Midbrain (tissue), 1 donor: ENCODE measurements at places on chromosomes 12 and 14.

DNA sequence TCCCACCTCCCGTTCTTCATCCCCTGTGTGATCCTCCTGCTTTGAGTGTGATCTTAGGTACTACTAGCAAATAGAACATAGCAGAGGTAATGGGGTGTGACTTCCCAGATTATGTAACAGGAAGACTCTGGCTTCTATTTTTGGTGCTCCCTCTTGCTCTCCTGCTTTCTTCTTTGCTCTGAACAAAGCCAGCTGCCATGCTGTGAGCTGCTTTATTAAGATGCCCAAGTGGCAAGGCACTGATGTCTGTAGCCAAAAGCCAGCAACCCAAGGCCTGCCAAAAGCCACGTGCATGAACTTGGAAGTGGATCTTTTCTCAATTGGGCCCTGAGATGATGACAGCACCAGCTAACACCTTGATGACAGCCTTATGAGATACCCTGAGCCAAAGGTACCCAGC lies 5.8 kb upstream of the MFAP5 start:
- DNase-seq: peak; percentile 16

DNA sequence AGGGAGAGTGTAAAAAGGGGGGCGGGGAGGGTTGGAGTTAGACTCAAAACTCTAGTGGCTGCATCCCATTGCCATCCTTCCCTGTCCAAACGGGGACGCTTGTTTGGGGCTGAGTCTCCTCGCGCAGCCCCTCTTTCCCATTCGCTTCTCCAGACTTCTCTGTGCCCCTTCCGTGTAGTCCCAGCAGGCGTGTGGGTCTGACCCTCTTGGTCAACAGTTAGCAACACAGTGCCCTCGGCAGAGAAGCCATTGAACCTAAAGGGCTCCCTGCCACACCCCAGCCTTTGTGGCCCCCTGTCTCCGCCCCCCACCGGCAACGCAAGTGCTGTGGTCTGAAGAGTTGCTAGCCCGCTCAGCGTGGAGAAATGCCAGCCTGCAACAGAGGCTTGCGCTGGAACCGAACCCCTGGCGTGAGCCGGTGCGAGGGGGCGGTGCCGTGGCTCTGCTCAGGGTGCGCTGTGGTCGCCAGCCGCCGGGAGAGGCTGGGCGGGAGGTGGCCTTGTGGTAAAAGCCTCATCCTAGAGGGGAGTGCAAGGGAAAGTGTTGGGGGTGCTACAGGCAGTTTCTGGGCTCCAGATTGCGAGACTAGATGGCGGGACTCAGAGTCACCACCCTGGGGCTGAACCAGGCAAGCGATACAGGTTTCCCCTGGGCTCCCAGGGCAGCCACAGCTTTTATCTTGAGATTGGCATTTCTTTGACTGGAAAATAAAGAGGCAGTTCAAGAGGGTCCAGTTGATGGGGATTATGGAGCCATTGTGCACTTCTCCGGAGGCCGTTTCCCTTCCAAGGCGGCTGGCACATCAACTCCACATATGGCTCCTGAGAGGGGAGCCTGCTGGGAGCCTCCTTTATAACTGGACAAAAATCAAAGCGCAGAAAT lies 2.1 kb downstream of the PLXNC1 start:
- DNase-seq: no peak

- DNase-seq: peak; percentile 9
Measured at GRCh38 chr12:94725375-94726168, 75.2 kb upstream of the TMCC3 start.

DNA sequence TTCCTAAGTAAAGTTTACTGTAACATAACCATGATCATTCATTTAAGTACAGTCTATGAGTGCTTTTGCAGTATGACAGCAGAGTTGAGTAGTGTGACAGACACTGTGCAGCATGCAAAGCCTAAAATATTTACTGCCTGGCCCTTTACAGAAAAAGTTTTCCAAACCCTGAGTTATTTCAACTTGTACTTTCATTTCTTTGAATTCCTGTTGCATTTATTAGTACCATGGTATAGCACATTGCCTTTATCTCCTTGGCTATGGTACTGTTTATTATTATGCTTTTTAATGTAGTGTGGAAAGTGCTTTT lies 6.2 kb downstream of the ARHGAP5 start:
- no peak for DNase-seq

DNA sequence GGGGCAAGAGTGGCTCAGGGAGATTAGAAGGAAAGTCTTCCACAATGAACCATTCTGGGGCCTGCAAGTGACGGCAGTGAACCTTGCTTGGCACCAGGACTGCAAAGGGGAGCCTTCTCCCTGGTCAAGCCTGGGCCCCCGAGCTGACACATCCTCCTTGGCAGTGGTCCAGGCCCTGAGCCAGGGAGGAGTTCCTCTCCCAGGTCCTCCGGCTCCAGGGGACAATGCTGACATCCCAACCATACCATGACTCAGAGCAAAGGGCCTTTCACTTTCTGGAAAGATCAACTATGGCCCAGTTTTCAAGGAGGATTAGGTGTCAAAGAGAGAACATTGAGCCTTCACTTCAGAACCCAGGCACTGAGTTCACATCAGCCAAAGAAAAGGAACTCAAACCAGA lies 756.5 kb upstream of the TBX3 start:
- DNase-seq: no peak

DNA sequence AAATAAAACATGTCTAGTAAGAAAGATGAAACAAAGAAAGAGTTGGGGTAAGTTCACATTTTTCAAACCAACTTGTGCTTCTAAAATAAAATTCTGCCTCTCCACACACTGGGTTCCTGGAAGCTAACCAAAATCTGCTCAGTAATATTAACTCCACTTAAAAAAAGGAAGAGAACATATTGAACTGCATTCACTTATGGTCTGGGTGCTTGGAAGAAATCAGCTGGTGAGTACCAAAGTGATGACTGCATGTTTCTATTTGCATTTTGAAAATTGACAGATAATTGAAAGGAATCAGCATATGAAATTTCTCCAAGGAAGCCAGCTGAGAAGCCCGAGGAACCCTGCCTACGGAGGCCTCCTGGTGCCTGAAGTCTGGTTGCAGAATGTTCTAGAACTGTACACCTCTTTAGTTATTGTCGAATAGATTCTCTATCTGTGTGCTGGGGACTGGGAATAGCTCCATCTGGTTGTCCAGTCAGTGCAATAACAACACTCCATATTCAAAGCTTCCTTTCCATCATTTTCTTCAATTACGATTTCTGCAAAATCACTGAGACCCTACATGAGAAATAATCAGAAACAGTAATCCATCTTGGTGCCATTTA lies 836.1 kb downstream of the VRK1 start:
- DNase-seq: no peak

DNA sequence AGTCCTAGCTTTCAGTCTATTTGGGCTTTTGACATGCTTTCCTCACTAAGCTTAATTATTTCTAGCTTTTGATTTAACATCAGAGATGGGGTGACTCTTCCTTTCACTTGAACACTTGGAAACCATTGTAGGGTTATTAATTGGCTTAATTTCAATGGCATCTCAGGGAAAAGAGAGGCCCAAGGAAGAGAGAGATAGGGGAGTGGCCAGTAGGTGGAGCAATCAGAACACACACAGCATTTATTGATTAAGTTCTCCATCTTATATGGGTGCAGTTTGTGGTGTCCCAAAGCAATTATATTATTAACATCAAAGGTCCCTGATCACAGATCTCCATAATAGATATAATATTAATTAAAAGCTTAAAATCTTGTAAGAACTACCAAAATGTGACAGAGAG lies 1466.1 kb upstream of the SEL1L start:
- no peak for DNase-seq

DNA sequence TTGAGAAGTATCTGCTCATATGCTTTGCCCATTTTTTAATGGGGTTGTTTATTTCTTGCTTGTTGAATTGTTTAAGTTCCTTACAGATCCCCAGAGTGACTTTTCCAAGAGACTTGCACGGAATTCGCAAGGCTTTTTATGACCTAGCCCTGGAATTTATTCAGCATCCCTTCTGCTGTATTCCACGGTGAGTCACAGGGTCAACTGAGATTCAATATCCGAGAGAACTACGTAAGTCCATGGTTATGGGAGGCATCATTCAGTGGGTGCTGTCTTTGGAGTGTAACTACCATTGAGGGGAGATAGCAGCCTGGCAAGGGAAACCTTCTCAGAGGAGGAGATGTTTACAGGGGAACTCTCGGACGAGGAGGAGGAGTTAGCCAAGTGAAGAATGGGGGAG lies 20.9 kb upstream of the GPRC5A start:
- DNase-seq: no peak

DNA sequence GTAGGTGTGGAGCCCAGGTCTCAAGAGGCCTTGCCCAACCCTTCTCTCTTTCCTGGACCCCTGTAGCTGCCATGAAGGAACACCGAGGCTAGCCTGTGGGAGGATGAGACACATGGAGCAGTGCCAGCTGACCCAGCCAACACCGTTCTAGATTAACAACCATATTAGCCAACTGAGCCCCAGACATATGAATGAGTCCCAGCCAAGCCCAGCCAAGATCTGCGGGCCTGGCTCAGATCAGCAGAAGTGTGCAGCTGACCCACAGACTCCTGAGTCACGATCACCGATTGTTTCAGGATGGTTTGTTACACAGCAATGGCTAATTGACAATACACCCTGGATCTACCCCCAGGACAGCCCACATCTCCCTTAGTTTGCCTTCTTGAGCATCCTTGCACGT lies 82.1 kb downstream of the NTF3 start:
- no peak for DNase-seq

GRCh38 chr12:118053071-118053985 lies 7.7 kb downstream of the WSB2 start:
- no peak for DNase-seq

DNA sequence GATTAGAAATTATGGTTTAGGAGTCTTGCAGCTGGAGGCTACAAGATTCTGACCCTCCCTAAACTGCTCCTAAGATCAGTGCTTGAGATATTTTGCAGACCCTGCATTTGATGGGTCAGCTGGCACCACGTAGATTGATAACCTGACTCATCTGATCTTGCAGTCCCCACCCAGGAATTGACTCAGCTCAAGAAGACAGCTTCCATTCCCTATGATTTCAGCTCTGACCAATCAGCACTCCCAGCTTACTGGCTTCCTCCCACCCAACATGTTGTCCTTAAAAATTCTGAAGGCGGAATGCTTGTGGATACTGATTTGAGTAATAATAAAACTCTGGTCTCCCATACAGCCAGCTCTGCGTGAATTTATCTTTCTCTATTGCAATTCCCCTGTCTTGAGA lies 23.2 kb upstream of the MTHFD1 start:
- no peak for DNase-seq

DNA sequence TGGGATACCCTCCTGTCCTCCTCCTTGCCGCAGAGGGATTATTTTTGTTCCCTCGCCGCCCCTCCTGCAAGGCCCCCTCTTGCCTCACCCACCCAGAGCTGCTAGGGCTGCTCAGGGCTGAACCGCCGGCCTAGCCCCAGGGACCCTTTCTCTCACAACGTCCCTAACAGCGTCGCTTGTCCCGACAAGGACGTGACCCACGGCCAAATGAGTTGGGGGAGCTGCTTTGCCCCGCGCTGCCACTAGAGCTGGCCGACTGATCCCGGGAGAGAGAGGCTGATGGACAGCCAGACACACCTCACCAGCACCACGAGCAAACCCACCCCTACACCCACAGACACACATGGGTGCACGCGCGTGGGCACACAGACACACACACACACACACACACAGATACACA lies 154.6 kb upstream of the ALG10B start:
- DNase-seq: no peak
